ENCODE measurements at places on chromosomes 1 and 21. TPM values are rescaled to one million over a fixed set of nuclear protein-coding genes. Genes with fewer than 3 reads are reported as not detected.
A peak's percentile ranks its signal among the peaks of the same experiment; 100 is the strongest.

The CYP4A22 gene
- total RNA-seq: not detected

The OR2L3 gene
- not detected for total RNA-seq

The S100A16 gene
- not detected for total RNA-seq

The INAVA gene
- not detected for total RNA-seq

The CFHR3 gene
- not detected for total RNA-seq

DNA sequence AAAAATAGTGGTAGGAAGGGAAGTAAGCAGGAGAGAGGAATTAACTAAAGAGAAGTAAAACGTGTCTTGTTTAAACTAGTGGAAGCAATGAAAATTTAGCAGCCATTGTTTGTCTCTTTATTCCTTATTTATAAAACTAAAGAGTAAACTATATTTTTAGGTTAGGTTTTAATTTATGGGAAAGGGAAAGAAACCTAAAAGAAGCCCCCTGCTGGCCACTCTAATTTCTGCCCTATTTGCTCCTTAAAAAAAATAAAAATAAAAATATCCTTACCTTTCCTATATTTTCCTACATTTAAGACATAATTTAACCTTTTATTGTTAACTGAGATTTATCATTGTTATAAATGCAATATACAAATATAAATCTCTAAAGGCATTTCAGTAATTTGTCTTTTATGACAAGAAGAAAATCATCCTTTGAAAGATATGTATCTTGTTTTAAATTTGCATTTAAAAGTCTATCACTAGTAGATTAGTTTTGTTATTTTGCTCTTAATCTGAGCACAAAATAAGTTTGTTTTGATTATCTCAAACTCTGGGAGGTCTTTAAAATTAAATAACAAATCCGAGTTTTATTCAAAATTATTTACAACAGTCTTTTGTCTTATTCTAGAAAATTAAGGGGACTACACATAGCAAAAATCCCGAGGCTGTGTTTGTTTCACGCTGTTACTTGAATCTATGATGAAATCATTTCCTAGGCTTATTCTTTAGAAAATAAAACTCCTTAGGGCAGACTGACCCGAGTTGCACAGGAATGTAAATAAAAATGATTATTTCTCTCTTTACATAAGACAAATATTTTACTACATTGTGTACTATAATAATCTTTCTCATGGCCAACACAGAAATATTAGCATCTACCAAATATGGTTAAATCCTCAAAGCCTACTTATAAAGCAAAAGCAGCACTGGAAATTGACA lies 201.7 kb downstream of the NRIP1 start:
- peaks cover 4% of the 10 kb centered on the region for H3K4me1 ChIP-seq
- peak; percentile 46 for DNase-seq
- no peaks in the 10 kb centered on the region for H3K36me3 ChIP-seq
- H3K27me3 ChIP-seq: no peaks in the 10 kb centered on the region
- no peak overlapping the region for H3K4me3 ChIP-seq
- H3K27ac ChIP-seq: no peak overlapping the region

DNA sequence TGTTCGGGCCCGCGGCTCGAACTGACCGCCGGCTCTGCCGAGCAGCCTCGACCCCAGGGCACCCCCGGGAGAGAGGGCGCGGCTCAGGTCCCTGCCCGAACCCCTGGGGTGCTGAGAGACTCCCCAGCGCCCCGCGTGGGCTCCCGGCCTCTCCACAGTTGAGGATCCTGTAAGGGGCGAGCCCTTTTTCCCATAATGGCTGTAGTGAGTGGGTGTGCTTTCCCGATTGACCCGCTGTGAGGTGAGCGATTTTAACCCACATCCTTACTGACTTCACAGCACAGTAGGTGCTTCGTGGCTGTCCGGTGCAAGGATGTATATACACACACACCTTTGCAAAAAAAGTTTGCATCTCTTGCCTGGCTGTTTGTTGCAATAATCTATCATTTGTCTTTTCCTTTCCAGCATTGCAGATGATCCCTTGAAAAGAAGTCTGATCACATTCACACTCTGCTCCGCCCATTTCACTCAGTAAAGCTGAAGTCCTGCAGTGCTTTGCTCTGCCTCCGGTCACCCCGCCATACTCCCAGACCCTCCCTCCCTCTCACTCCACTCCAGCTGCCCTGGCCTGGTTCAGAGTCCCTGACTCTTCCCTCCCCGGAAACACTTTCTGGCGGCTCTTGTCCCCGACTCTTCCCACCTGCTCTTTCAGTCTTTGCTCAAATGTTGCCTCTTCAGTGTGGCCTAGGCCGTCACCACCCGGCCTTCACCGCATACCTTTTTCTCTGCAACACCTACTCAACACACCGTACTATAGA lies 955 bp upstream of the UBE2G2 start:
- peaks cover 75% of the 10 kb centered on the region for H3K36me3 ChIP-seq
- H3K4me3 ChIP-seq: peak overlapping the region; percentile 99
- peak overlapping the region; percentile 82 for H3K27ac ChIP-seq
- no peaks in the 10 kb centered on the region for H3K27me3 ChIP-seq
- DNase-seq: no peak
- peaks cover 47% of the 10 kb centered on the region for H3K4me1 ChIP-seq

GRCh38 chr1:223770621-223771315 lies 58.4 kb downstream of the CAPN2 start:
- no peak overlapping the region for H3K4me3 ChIP-seq
- no peak overlapping the region for H3K27ac ChIP-seq
- peaks cover 46% of the 10 kb centered on the region for H3K36me3 ChIP-seq

GRCh38 chr1:52633291-52633754 lies 355 bp downstream of the SHISAL2A start:
- H3K27me3 ChIP-seq: no peaks in the 10 kb centered on the region
- peaks cover 13% of the 10 kb centered on the region for H3K36me3 ChIP-seq
- peak; percentile 55 for DNase-seq
- peak overlapping the region; percentile 84 for H3K4me3 ChIP-seq
- H3K4me1 ChIP-seq: peaks cover 64% of the 10 kb centered on the region
- peak overlapping the region; percentile 95 for H3K27ac ChIP-seq

DNA sequence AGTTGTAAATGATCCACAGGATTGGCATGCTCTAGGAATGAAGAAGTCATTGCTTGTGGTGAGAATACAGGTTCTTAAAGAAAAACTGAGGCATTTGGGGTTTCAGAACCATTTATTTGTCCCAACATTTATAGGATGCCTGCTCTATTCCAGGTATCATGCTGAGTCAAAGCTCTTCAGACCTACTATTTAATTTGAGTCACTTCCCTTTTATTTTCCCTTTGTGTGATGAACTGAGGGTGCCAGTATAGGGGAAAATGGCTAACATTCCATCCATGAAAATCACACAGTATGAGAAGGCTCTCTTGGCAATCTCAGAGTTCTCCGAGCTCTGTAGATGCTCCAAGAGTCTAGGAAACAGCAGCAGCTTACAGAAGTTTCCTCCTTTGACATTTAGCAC lies 110.4 kb downstream of the RNF220 start:
- peaks cover 14% of the 10 kb centered on the region for H3K4me1 ChIP-seq
- no peak overlapping the region for H3K27ac ChIP-seq
- H3K36me3 ChIP-seq: no peaks in the 10 kb centered on the region
- DNase-seq: no peak

GRCh38 chr1:226702957-226703831 lies 35.9 kb downstream of the ITPKB start:
- H3K27ac ChIP-seq: peak overlapping the region; percentile 97
- no peaks in the 10 kb centered on the region for H3K27me3 ChIP-seq
- DNase-seq: peak; percentile 84
- peaks cover 62% of the 10 kb centered on the region for H3K36me3 ChIP-seq
- H3K4me3 ChIP-seq: peak overlapping the region; percentile 83

GRCh38 chr21:15247613-15248012 lies 182.8 kb upstream of the NRIP1 start:
- no peaks in the 10 kb centered on the region for H3K36me3 ChIP-seq
- no peak for DNase-seq
- H3K27me3 ChIP-seq: peaks cover 2% of the 10 kb centered on the region
- no peaks in the 10 kb centered on the region for H3K4me1 ChIP-seq

Data from activated CD8-positive, alpha-beta T cell treated with anti-CD3 and anti-CD28 coated beads for 36 hours (primary cell).